ENCODE measurements at places on chromosomes 4 and X.

DNA sequence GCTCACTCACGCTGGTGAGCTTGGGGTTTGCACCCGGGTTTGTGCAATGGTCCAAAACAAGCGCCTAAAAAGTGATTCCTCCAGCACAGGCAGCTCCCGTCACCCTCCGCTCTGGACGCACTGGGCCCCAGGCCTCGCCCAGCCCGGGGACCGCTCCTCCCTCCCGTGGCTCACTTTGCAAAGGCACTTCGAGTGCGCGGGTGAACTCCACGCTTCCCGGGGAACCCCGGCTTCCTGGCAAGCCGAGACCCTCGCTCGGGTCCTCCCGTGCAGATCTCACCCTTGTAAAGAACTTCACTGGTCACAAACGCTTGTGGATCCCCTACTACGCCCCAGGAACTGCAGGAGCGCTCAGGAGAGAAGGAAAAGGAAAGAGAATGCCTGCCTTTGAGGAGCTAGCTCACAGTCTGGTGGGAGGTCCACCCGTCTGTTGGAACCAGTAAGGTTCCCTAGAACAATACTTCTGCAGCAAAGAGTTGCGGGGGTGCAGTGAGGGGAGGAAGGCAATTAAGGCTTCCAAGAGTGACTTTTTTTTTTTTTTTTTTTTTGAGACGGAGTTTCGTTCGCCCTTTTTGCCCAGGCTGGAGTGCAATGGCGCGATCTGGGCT is at the start of gene CTPS2:
TSS of gene CTPS2 (minus strand) at position 122 of the 608 bp plus-strand sequence. CDS start 9,767 bp downstream, outside the sequence.
- DNase-seq = peak; percentile 66
- H3K4me3 ChIP-seq = peak within 1 kb of the TSS; percentile 78
- H3K4me1 ChIP-seq = peaks cover 14% of the 10 kb centered on the region
- peak within 1 kb of the TSS; percentile 60 for H3K27ac ChIP-seq
- no peaks in the 10 kb centered on the region for H3K36me3 ChIP-seq

GRCh38 chr4:77022560-77023179 is 53.1 kb downstream of the CCNI start:
- no peaks in the 10 kb centered on the region for H3K27me3 ChIP-seq
- H3K4me3 ChIP-seq = no peak overlapping the region
- no peak overlapping the region for H3K27ac ChIP-seq
- peaks cover 54% of the 10 kb centered on the region for H3K36me3 ChIP-seq
- no peak for DNase-seq

GRCh38 chrX:154369449-154370299 is 4.8 kb downstream of the FLNA start:
- H3K4me1 ChIP-seq = peaks cover 24% of the 10 kb centered on the region
- H3K36me3 ChIP-seq = peaks cover 20% of the 10 kb centered on the region
- peak overlapping the region; percentile 96 for H3K4me3 ChIP-seq
- peak overlapping the region; percentile 96 for H3K27ac ChIP-seq
- H3K27me3 ChIP-seq = no peaks in the 10 kb centered on the region

GRCh38 chr4:144574000-144574399 is 72.0 kb upstream of the HHIP start:
- H3K4me3 ChIP-seq = no peak overlapping the region
- no peak overlapping the region for H3K27ac ChIP-seq
- H3K36me3 ChIP-seq = no peaks in the 10 kb centered on the region
- no peaks in the 10 kb centered on the region for H3K27me3 ChIP-seq

DNA sequence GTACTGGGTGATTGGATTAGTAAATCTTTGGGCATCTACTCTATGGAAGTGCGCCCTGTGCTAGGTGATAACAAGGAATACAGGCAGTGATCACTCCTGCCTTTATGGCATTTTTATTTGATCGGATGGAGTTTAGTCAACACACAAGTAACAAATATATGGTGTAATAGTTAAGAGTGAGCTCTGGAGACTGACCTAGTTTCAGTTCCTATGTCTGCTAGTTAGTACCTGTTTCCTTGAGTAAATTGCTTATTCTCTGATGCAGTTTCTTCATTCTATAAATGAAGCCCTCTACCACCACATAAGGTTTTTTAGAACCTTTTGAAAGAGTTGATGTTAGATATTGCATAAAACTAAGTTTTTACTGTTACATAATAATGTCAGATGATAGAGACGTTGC is 134.6 kb downstream of the KDM6A start:
- H3K27ac ChIP-seq = peak overlapping the region; percentile 67
- H3K4me1 ChIP-seq = peaks cover 35% of the 10 kb centered on the region
- peak overlapping the region; percentile 29 for H3K4me3 ChIP-seq

Measured in activated CD4-positive, alpha-beta memory T cell treated with anti-CD3 and anti-CD28 coated beads for 36 hours (primary cell).